ENCODE measurements at places on chromosomes 6 and 20. TPM values are rescaled to one million over a fixed set of nuclear protein-coding genes. Genes with fewer than 3 reads are reported as not detected.
A peak's percentile ranks its signal among the peaks of the same experiment; 100 is the strongest.

GRCh38 chr6:143596866-143597265 is 80.9 kb upstream of the PHACTR2 start:
- no peak for DNase-seq
- no peak overlapping the region for H3K27ac ChIP-seq
- no peaks in the 10 kb centered on the region for H3K27me3 ChIP-seq
- no peaks in the 10 kb centered on the region for H3K36me3 ChIP-seq
- H3K4me3 ChIP-seq = no peak overlapping the region
- H3K4me1 ChIP-seq = no peaks in the 10 kb centered on the region

- DNase-seq = peak; percentile 77
- H3K4me3 ChIP-seq = no peak overlapping the region
- peaks cover 39% of the 10 kb centered on the region for H3K36me3 ChIP-seq
- peak overlapping the region; percentile 39 for H3K27ac ChIP-seq
- peaks cover 15% of the 10 kb centered on the region for H3K4me1 ChIP-seq
- H3K27me3 ChIP-seq = no peaks in the 10 kb centered on the region
These were observed 6.1 kb downstream of the EEF1A1 start for GRCh38 chr6:73514746-73515110.

GRCh38 chr6:36615018-36615761 is 21.0 kb downstream of the SRSF3 start:
- peaks cover 10% of the 10 kb centered on the region for H3K4me1 ChIP-seq
- H3K27ac ChIP-seq = no peak overlapping the region
- no peaks in the 10 kb centered on the region for H3K27me3 ChIP-seq
- peak; percentile 87 for DNase-seq
- no peaks in the 10 kb centered on the region for H3K36me3 ChIP-seq
- no peak overlapping the region for H3K4me3 ChIP-seq

- peak; percentile 93 for DNase-seq
- H3K36me3 ChIP-seq = no peaks in the 10 kb centered on the region
- H3K4me3 ChIP-seq = no peak overlapping the region
- H3K27me3 ChIP-seq = no peaks in the 10 kb centered on the region
These were observed 654.5 kb upstream of the PTCHD4 start for GRCh38 chr6:48765352-48765961.

DNA sequence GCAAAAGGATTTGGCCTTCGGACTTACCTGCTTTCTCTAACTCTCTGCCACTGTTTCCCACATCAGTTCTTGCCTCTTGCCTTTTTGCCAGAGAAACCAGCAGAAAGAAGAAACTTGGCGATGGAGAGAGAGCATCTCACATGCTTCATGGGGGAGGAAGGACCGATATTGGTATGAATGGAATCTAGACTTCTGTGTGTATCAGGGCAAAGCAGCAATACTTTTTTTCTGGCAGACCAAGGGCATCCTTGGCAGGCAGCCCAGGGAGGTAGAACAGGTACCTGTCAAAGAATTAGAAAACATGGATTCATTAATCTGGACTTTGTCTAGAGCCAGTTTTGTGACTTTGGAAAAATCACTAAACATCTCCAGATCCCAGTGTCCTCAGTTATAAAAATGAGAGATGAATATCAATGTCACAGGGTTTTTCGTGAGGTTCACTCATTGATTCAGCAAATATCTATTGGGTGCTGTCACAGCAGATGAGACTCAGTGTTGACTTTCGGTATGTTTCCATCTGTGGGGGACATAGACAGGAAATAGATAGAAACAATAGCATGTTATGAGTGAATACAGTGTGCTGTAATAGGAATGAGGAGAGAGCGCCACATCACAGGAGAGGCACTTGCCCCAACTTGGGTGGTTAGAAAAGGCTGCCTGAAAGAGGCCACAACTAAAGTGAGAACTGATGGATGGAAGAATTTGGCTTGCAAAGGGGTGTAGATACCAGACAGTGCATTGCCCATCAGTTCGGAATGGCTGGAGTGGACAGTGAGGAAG is 114.1 kb downstream of the CD83 start:
- no peaks in the 10 kb centered on the region for H3K36me3 ChIP-seq
- no peak overlapping the region for H3K4me3 ChIP-seq
- no peaks in the 10 kb centered on the region for H3K27me3 ChIP-seq
- no peak overlapping the region for H3K27ac ChIP-seq
- DNase-seq = no peak

DNA sequence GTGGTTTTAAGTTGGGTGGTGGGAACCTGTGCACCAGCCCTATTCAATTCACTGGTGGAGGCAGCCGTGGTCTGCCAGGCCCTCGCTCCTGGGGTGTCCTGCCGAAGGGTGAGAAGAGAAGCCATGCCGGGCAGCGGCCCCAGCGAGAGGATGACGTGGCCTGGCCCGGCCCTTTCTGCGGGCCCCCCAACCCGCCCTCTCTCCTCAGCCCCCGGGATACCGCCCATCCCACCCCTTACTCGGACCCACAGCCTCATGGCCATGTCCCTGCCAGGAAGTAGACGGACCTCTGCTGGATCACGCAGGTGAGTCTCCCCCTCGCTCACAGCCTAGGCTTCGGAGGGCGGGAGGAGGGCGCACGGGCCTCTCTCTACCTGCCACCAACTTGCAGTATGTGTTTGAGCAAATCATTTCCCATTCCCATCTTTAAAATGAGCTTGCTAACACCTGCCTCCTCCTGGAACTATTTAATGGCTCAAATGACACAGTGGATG is 30.1 kb downstream of the SNPH start:
- H3K36me3 ChIP-seq = no peaks in the 10 kb centered on the region
- no peaks in the 10 kb centered on the region for H3K4me1 ChIP-seq
- no peak overlapping the region for H3K4me3 ChIP-seq
- H3K27me3 ChIP-seq = no peaks in the 10 kb centered on the region

DNA sequence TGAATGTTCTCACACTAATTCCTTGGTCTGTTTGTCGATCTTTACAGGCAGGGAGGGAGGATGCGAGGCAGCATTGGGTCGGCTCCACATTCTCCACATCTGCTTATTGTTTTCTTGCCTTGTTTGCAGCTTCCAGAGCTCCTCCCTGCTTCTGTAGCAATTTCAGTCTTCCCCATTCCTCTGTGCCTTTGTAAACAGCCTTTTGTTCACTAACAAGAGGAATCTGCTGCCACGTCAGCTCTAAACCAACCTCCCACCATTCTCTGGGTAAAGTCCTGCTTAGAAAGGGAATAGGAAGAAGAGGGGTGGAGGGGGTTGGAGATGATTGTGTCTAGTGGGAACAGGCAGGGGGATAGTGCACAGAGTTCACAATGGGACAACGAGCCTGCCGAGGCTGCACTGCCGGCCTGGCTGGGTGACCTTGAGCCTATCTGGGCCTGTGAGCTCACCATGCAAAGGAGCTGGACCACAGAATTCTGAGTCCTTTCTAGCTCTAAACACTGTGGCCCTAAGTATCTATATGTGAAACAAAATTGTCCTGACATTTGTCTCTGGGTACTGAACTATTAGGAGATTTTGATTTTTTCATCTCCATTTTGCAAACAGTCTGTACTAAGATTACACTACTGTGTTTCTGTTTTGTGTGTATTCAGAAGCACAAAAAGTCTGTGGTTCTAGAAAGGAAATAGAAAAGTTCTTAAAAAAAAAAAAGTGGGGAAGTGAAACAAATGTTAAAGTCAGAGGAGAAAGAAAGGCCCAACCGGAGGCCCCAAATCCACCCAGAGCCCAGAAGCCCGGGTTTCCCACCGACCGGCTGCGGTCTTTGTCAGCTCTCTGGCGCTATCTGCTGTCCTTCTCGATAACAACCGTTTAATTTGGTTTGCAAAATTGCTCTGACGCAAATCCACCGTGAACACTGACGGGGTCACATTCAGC is 1.4 kb upstream of the PRND start:
- DNase-seq = peak; percentile 96
- H3K4me1 ChIP-seq = peaks cover 18% of the 10 kb centered on the region
- no peaks in the 10 kb centered on the region for H3K36me3 ChIP-seq
- peak overlapping the region; percentile 48 for H3K27ac ChIP-seq
- peak overlapping the region; percentile 53 for H3K4me3 ChIP-seq

GRCh38 chr6:683742-684440 is 9.0 kb downstream of the EXOC2 start:
- H3K4me1 ChIP-seq = no peaks in the 10 kb centered on the region
- H3K4me3 ChIP-seq = no peak overlapping the region
- no peak overlapping the region for H3K27ac ChIP-seq
- no peaks in the 10 kb centered on the region for H3K27me3 ChIP-seq

DNA sequence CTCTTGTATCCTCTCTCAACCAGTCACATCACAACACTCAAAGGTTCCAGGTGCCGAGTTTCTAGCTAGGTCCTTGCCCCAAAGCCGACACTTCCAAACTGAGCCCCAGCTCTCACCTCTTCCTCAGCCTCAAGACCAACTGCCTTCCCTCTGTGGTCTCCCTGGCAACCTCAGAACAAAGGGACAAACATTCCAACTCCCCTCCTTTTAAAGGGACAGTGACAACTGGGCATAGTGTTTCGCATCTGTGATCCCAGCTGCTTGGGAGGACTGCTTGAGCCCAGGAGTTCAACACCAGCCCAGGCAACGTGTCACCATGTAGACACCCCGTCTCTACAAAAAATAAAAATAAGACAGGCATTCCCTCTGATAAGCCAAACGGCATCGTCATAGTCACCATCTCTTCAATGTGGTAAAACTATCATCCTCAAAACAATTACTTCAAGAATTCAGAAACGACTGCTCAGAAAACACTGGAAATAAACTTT is 11.3 kb downstream of the DIDO1 start:
- H3K4me3 ChIP-seq = no peak overlapping the region
- peaks cover 38% of the 10 kb centered on the region for H3K4me1 ChIP-seq
- no peaks in the 10 kb centered on the region for H3K27me3 ChIP-seq

DNA sequence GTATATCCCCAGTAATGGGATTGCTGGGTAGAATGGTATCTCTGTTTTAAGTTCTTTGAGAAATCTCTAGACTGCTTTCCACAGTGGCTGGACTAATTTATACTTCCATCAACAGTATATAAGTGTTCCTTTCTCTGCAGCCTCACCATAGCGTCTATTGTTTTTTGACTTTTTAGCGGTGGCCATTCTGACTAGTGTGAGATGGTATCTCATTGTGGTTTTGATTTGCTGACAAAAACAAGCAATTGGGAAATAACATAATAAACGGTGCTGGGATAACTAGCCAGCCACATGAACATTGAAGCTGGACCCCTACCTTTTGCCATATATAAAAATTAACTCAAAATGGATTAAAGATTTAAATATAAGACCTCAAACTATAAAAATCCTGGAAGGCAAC is 14.2 kb downstream of the OR2A4 start:
- H3K4me1 ChIP-seq = no peaks in the 10 kb centered on the region
- H3K36me3 ChIP-seq = no peaks in the 10 kb centered on the region
- DNase-seq = no peak
- H3K27me3 ChIP-seq = no peaks in the 10 kb centered on the region
- H3K4me3 ChIP-seq = no peak overlapping the region

DNA sequence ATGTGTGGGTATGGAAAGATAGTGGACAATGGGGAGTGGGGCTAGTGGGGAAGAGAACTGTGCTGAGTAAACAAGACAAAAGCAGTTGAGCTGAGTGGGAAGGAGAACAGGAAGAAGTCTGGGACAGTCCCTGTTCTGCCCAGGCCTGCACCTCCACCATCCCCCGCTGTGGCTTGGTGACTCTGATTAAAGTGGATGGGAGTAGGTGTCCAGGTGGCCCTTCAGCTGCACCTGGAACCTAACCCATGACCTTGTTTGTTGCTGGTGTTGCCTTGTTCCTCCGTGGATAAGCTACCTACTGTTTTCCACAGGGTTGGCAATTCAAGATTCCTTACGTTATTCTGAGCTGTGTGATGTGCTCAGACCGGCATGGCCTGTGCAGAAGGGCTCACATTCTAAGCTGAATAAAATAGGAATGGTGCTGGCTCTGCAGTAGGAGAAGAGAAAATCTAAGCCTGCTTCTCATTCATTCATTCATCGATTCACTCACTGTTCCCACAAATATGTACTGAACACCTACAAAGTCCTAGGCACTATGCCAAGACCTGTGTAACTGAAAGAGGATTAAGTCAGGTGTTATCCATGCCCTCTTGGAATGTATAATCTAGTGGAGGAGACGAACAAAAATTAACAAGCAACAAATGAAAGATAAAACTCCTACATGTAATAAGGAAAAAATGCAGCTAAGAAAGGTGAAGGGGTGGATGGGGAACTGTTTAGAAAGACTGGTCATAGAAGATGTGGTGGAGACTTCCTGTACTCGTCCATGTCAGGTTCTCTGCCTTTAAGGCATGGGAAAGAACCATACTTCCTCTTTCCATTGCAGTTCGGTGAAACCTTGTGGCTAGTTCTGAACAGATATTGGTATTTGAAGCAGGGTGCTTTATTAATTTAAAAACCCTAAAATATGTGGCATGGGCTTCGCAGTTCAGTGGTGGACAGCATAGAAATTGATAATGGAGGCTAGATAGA is 10.1 kb upstream of the CALHM6 start:
- peak; percentile 44 for DNase-seq
- no peak overlapping the region for H3K27ac ChIP-seq
- H3K27me3 ChIP-seq = no peaks in the 10 kb centered on the region
- no peaks in the 10 kb centered on the region for H3K4me1 ChIP-seq
- H3K36me3 ChIP-seq = no peaks in the 10 kb centered on the region
- H3K4me3 ChIP-seq = no peak overlapping the region

GRCh38 chr6:15249371-15250019 is 3.6 kb downstream of the JARID2 start:
- H3K27me3 ChIP-seq = 0 out of 2 replicates have a peak, but pooled peaks cover 7% of the 10 kb centered on the region
- H3K36me3 ChIP-seq = no peaks in the 10 kb centered on the region
- peak overlapping the region; percentile 72 for H3K4me3 ChIP-seq
- H3K4me1 ChIP-seq = peaks cover 58% of the 10 kb centered on the region
- no peak for DNase-seq

DNA sequence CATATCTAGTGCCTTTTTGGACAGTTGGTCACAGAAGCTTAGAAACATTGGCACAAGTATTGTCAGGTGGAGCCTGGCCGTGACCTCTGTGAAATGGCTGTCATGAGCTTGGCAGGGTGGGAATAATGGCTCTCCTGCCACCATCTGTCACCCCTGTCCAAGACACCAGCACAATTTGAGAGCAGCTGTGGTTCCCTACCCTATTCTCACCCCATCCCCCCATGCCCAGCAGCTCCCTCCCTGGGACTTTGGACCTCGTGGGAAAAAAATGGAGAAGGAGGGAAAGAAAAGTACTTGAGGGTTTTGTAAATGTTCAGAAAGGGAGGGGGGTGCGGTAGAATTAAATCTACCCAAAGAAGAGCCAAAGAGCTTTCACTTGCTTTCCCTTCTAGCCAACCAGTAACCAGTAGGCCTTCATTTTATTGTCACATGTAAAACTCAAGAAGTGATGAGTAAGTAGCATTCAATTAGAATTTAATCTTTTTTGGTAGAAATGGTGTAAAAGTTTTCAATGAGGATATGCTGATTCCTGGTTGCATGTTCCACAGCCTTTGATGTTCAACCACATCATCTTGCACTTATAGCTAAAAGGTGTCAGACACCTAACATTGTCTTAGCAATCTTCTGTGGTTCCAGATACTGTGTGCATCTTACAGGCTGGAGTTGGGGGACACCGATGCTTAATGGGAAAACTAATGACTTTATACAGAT is 263.5 kb upstream of the TAB2 start:
- no peak for DNase-seq
- H3K27me3 ChIP-seq = no peaks in the 10 kb centered on the region
- no peak overlapping the region for H3K27ac ChIP-seq
- H3K36me3 ChIP-seq = no peaks in the 10 kb centered on the region

- no peaks in the 10 kb centered on the region for H3K27me3 ChIP-seq
- no peak for DNase-seq
- peaks cover 8% of the 10 kb centered on the region for H3K4me1 ChIP-seq
- no peaks in the 10 kb centered on the region for H3K36me3 ChIP-seq
- no peak overlapping the region for H3K4me3 ChIP-seq
These were observed 95.1 kb downstream of the MMS22L start for GRCh38 chr6:97187951-97188350.

GRCh38 chr6:110688661-110689268 is 126.5 kb downstream of the CDK19 start:
- no peaks in the 10 kb centered on the region for H3K36me3 ChIP-seq
- no peak for DNase-seq
- no peak overlapping the region for H3K27ac ChIP-seq
- no peaks in the 10 kb centered on the region for H3K4me1 ChIP-seq

Gene SMLR1
- not detected for total RNA-seq

Gene GJA1
- total RNA-seq = not detected

Gene LRRC1
- total RNA-seq = 1.4 TPM

Measured in Karpas-422 (cell line).